MCF 10A (cell line): ENCODE measurements at places on chromosomes 1 and 21. TPM values are rescaled to one million over a fixed set of nuclear protein-coding genes. Genes with fewer than 3 reads are reported as not detected.

DNA sequence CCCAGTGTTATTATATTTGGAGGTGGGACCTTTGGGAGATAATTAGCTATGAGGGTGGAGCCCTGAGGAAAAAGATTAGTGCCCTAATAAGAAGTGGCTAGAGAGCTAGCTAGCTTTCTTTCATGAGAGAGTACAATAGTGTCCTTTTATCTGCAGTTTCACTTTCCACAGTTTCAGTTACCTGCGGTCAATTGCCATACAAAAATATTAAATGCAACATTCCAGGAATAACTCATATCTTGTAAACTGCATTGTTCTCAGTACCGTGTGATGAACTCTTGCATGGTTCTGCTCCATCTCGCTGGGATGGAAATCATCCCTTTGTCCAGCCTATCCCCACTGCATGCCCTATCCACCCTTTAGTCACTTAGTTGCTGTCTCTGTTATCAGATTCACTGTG is 201.6 kb downstream of the RWDD3 start:
- no peaks in the 10 kb centered on the region for H3K36me3 ChIP-seq
- no peaks in the 10 kb centered on the region for H3K4me1 ChIP-seq
- H3K27me3 ChIP-seq = no peaks in the 10 kb centered on the region
- no peak for DNase-seq
- H3K27ac ChIP-seq = no peak overlapping the region
- no peak overlapping the region for H3K4me3 ChIP-seq

GRCh38 chr1:214538496-214538895 is 12.9 kb downstream of the PTPN14 start:
- H3K27ac ChIP-seq = no peak overlapping the region
- no peak overlapping the region for H3K4me3 ChIP-seq
- H3K36me3 ChIP-seq = peaks cover 45% of the 10 kb centered on the region

- H3K4me3 ChIP-seq = no peak overlapping the region
- H3K4me1 ChIP-seq = peaks cover 45% of the 10 kb centered on the region
- no peak overlapping the region for H3K27ac ChIP-seq
- peaks cover 6% of the 10 kb centered on the region for H3K27me3 ChIP-seq
- no peak for DNase-seq
Observed at GRCh38 chr1:203508463-203509073, 14.6 kb downstream of the OPTC start.

GRCh38 chr1:112603012-112603411 is 15.9 kb downstream of the ST7L start:
- H3K4me3 ChIP-seq = no peak overlapping the region
- DNase-seq = no peak
- peaks cover 11% of the 10 kb centered on the region for H3K4me1 ChIP-seq
- peaks cover 58% of the 10 kb centered on the region for H3K36me3 ChIP-seq

The SYPL2 gene
- not detected in 2 replicates for total RNA-seq

GRCh38 chr1:57167997-57168396 is 202.2 kb upstream of the C8B start:
- peaks cover 30% of the 10 kb centered on the region for H3K27me3 ChIP-seq
- no peaks in the 10 kb centered on the region for H3K4me1 ChIP-seq
- no peak overlapping the region for H3K27ac ChIP-seq
- DNase-seq = no peak
- no peaks in the 10 kb centered on the region for H3K36me3 ChIP-seq
- no peak overlapping the region for H3K4me3 ChIP-seq

GRCh38 chr1:208264469-208265121 is 20.4 kb upstream of the PLXNA2 start:
- no peak overlapping the region for H3K4me3 ChIP-seq
- DNase-seq = no peak
- H3K27me3 ChIP-seq = peaks cover 90% of the 10 kb centered on the region
- no peaks in the 10 kb centered on the region for H3K4me1 ChIP-seq

The ANKRD65 gene
- total RNA-seq = 0.86 and 1.4 TPM in 2 replicates

DNA sequence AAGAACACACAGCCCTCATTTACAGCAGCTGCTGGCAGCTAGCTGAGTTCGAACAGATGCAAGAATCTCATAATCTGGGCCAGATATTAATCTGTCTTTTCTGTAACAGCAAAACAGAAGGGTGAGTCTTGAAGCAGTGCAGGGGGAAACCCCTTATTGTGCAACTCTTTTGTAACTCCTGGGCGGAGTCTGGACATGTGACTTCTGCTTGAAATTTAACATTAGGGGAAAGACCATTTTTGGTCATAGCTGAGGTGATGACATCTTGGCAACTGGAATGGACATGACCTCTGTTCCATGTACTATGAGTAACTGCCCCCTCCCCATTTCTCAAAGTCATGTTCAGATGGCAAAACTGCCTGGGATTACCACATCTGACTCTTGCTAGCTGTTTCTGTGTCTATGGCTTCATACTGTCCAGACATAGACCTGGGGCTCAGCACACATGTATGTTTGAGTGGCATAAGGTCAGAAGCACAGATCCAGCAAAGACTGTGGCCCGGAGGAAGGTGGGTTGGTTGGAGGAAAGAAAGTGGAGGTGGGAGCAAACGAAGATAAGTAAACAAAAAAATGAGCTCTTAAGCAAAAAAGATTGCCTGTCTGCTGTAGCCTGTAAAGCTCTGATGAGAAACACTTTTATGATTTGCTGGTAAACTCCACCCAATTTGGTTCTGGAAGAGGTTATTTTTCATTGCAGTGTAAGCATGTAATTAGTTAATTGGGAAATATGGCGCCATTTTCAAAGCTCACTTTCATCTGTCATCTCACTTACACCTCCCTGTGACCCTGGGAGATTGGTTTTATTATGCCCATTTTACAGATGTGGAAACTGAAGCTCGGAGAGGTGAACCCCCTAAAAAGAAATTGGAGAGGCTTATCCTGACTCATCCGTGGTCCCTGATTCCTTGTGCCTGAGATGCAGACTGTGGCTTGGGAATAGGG is 26.1 kb downstream of the ETS2 start:
- DNase-seq = peak; percentile 99
- peaks cover 24% of the 10 kb centered on the region for H3K4me1 ChIP-seq
- peaks cover 5% of the 10 kb centered on the region for H3K36me3 ChIP-seq
- peak overlapping the region; percentile 7 for H3K4me3 ChIP-seq
- H3K27me3 ChIP-seq = no peaks in the 10 kb centered on the region

The H3-3A gene
- total RNA-seq = 635 and 710 TPM in 2 replicates
